ENCODE measurements at places on chromosomes 6 and 20. TPM values are rescaled to one million over a fixed set of nuclear protein-coding genes. Genes with fewer than 3 reads are reported as not detected.

- no peak for DNase-seq
These were observed 57.2 kb upstream of the MAFB start for GRCh38 chr20:40746251-40746650.

The EDN3 gene
- not detected for total RNA-seq

GRCh38 chr6:45696738-45697137, 318.9 kb downstream of the CLIC5 start:
- DNase-seq = no peak

GRCh38 chr20:63150911-63151531, 64.9 kb downstream of the YTHDF1 start:
- no peak for DNase-seq

- DNase-seq = no peak
These were observed 497.9 kb upstream of the JARID2 start for GRCh38 chr6:14747881-14748520.

DNA sequence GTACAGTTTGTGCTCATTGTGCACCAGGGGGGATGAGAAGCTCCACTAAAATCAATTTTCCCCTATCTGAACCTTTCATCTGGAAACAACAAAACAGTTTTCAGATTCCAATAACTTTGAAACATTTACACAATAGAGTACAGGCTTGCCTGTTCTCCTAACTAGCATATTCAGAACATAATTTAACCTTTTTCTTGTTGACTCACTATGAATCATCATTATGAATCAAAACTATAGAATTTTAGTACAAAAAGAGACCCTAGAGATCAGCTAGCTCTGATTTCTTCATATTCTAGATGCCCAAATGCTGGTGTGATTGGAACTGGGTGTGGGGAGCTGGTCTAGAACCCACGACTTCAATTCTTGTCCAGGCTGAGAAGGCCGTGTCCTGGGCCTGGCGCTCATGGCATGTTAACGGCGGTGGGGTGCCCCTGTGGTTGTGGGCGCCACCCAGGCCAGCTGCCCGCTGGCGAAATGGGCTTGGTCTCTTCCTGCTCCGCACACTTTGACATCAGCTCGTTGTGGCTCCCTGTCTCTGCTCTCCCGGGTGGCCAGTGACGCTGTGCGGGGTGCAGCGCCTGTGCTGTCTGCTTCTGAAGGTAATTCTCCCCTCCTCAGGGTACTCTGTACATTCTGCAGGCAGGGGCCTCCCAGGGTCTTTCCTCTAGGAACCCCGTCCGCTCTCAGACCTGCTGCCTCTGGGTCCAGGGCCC, 29.9 kb upstream of the AGPAT4 start:
- DNase-seq = no peak

GRCh38 chr20:34179637-34180360, 61.4 kb upstream of the ASIP start:
- DNase-seq = no peak

- DNase-seq = no peak
These were observed 688.2 kb downstream of the TBC1D32 start for GRCh38 chr6:120646101-120646500.

All from uterus (tissue), 4 donors.